ENCODE measurements at places on chromosomes 7 and 10.

DNA sequence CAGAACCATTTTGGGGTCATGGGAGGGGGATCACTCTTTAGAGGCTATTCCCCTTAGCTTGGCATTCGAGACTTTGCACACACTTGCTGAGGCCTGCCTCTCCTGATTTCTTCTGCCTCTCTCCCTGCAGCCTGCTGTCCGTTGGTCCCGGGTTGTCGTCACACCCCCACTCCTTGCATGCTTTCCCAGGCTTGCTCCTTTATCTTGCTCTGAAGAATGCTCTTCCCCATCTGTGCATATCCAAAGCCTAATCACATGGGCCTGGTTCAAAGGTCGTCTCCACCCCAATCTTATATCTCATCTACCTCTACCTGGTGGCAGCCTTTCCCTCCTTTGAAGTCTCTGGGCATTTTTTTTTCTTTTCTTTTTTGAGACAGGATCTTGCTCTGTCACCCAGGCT lies 24.3 kb upstream of the EMX2 start:
- DNase-seq = no peak

GRCh38 chr10:5419466-5420094 lies 7.2 kb downstream of the NET1 start:
- DNase-seq = no peak

- DNase-seq = no peak
These were observed 157.3 kb downstream of the WDR37 start for GRCh38 chr10:1213252-1214070.

DNA sequence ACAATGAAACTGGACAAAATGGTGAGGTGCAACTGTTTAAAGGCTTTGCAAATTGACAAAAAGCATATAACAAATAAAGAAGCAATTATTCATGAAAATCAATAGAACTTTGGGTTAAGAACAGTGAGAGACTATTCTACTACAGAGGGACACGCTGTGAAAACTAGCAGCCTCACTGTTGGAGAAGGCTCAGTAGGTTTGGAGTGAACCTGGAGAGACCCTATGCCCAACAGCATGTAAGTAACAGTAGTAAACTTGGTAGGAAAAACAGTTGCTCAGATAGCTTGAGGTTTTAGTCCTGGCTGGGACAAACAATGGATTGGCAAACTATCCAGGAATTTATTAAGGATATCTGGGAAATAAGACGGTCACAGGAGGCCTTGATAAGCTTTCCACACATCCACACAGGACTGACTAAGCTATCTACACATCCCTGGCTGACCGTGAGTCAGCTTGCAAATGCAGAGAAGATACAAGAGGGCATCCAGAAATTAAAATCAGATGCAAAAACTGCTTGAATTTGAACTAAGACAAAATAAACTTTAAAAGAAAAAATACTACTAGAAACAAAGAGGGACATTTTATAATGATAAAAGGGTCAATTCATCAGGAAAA lies 15.9 kb downstream of the FAM149B1 start:
- no peak for DNase-seq

- no peak for DNase-seq
These were observed 102.3 kb downstream of the DYNC2I1 start for GRCh38 chr7:158958618-158959017.
